ENCODE measurements at places on chromosomes 1 and 21. TPM values are rescaled to one million over a fixed set of nuclear protein-coding genes. Genes with fewer than 3 reads are reported as not detected.

- no peak for DNase-seq
Observed at GRCh38 chr1:66214901-66215300, 319.1 kb upstream of the SGIP1 start.

DNA sequence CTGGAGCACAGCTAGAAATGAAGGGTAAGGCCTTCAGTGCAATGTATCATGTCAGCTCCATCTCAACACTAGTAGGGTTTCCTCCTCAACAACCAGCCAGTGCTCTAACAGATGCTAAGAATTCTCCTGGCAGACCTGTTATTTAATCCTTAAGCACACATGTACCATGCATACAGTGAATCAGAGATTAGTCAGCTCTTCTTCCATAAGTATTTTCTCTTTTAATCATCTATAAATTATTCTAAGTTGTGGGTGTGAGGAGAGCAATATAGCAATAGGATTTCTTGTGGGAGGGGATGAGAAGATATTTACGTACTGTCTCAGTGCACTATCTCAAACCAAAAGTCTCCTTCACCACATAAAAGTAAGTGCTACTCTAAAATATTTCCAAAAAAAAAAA lies 95.3 kb downstream of the COP1 start:
- no peak for DNase-seq

GRCh38 chr1:201719812-201720521 lies 109.0 kb upstream of the IPO9 start:
- no peak for DNase-seq

- DNase-seq = peak; percentile 83
Observed at GRCh38 chr1:110060034-110060661, 10.3 kb downstream of the ALX3 start.

DNA sequence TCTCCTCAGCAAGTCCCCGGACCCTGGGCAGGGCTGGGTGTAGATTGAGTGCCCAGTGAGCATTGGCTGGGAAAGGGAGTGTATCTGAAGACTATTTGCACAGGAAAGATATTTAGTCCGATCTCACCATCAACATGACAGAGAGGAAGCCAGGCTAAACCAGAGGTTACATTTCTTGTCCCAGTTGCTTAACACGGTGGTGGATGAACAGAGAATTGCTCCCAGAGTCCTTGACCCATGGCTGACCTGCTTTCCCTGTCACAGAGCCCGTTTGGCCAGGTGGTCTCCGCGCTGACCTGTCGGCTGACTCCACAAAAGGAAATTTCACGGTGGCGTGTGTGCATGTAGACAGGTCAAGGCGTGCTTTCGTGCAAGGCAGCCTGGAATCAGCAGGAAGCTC lies 83.5 kb downstream of the BEND5 start:
- no peak for DNase-seq

GRCh38 chr21:35996217-35996616 lies 64.1 kb downstream of the SETD4 start:
- no peak for DNase-seq

- DNase-seq = no peak
Observed at GRCh38 chr1:101463195-101463594, 226.4 kb downstream of the S1PR1 start.

DNA sequence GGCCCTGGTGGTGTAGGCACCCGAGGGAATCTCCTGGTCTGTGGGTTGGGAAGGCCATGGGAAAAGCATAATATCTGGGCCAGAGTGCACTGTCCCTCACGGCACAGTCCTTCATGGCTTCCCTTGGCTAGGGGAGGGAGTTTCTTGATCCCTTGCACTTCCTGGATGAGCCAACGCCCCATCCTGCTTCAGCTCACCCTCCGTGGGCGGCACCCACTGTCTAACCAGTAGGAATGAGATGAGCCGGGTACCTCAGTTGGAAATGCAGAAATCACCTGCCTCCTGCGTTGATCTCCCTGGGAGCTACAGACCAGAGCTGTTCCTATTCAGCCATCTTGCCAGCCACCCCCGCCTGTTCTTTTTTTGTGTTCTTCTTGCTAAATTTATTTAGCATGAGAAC lies 134.4 kb downstream of the LEPR start:
- DNase-seq = no peak

DNA sequence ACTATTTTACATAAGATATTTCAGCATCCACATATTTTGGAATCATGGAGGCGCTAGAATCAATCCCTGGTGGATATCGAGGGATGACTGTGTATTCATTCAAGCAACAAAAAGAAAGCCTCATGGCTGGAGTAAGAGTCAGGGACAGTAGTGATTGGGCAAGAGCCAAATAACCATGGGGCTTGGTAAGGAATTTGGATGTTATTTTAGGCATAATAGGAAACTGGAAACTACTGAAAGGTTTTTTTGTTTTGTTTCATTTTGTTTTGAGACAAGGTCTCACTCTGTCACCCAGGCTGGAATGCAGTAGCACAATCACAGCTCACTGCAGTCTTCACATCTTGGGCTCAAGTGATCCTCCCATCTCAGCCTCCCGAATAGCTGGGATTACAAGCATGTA lies 33.8 kb upstream of the EYA3 start:
- no peak for DNase-seq

- DNase-seq = no peak
Observed at GRCh38 chr1:209549443-209550205, 33.9 kb upstream of the CAMK1G start.

GRCh38 chr1:232688398-232688797 lies 58.5 kb upstream of the SIPA1L2 start:
- DNase-seq = no peak

DNA sequence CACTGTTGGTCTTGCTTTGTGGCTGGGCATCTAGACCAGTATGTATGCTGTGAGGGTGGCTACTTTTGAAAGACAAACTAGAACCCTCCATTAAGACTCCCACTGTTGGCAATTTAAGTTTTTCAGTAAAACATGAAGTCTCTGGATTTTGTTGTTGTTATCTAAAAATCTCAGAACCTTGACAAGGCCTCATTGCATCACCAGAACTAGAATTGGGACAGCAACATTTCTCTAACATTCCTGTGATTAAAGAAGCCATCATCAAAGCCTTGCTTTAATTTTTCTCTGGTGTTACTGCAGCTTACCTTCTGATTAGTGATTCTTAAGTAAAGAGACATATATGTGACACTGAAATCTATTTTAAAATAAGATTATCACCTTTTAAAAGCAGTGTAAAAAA lies 4.5 kb downstream of the TRIM67 start:
- DNase-seq = no peak

- DNase-seq = no peak
Observed at GRCh38 chr1:1832820-1833219, 54.5 kb upstream of the NADK start.

- DNase-seq = no peak
Observed at GRCh38 chr1:68131261-68131660, 80.8 kb upstream of the DIRAS3 start.

GRCh38 chr1:180062452-180062971 lies 92.2 kb upstream of the QSOX1 start:
- DNase-seq = no peak

GRCh38 chr1:241212628-241213027 lies 144.4 kb downstream of the RGS7 start:
- DNase-seq = no peak

DNA sequence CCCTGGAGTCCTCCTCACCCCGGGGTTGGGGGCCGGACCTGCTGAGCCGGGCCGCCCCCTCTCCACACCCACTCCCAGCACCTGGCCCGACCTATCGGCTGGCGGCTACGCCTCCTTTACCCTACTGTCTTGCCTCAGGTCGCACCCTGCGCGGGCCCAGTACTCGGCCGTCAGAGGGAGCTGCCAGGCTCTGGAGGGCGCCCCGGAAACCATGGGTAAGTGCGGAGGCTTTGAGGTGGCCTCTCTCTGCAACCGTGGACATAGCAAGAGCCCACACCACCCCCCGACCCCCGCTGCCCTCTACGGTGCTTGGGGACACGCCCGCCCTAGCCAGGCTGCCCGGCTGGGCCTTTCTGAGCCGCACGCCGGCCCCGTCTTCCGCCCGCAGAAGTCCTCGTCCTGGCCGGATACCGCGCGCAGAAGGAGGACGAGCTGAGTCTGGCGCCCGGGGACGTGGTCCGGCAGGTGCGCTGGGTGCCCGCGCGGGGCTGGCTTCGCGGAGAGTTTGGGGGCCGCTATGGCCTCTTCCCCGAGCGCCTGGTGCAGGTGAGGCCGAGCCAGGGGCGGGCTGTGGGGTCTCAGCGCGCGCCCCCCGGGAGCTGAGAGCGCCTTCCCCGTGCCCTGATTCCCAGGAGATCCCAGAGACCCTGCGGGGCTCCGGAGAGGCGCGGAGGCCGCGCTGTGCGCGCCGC lies at the start of gene SH3D21:
SH3D21 (plus strand) TSS at position 159 of the 692 bp plus-strand sequence; CDS start at position 212, 53 bp downstream.
- peak; percentile 88 for DNase-seq

GRCh38 chr1:4699376-4700301 lies 45.2 kb downstream of the AJAP1 start:
- no peak for DNase-seq

DNA sequence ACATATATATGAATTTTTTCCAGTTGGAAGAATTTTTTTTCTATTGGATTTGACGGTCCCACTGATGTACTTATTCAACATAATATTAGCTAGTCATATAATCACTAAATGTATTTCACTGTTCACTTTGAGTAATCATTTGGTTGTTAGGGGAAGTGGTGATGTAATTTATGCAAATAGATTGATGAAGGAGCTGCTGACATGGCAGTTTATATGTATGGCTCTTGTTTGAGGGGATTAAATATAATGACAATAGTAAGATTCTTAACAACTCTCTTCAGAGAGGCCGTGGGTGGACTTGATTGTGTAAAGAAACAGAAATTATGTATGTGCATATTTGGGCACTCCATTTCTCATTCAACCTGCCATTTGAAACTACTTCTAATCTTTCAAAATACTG lies 653.6 kb upstream of the ADGRL4 start:
- DNase-seq = no peak

DNA sequence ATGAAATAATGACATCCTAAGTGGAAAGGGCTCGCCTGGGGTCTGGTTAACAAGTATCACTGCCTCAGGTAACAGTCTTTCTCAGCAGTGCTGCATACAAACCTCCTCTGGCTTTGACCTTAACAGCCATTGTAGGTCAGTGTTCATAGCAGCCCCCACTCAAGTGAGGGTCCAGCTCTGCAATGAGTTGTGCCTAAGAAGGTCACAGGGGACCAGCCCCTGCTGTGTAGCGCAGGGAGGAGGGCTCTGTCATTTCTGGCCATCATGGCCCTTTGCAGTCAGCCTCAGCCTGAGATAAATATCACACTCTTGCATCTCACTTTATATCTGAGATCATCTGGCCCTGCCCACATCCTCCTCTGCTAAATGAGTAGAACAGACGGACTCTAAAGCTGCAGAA lies 18.1 kb upstream of the MYSM1 start:
- no peak for DNase-seq

- DNase-seq = no peak
Observed at GRCh38 chr1:48048064-48048463, 50.9 kb upstream of the TRABD2B start.

GRCh38 chr1:95086949-95087533 lies 14.3 kb upstream of the ALG14 start:
- no peak for DNase-seq

DNA sequence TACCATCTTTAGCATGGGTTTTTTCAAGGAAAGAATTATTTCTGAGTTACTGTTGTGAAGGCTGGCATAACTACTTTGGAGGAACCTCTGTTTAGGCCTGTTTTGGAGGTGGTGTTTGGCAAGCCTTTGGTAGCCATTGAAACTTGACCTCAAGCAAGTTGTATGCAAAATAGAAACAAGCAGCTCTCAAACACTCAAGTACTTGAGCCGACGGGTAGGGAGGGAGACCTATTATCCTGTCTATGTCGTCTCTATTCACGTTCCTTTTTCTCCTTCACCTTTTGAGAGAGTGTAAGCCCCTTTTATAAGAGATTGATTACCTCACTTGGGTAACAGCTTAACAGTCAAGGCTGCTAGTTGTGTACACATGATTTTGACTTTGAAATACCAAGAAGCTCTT lies 878.3 kb upstream of the CXADR start:
- no peak for DNase-seq

DNA sequence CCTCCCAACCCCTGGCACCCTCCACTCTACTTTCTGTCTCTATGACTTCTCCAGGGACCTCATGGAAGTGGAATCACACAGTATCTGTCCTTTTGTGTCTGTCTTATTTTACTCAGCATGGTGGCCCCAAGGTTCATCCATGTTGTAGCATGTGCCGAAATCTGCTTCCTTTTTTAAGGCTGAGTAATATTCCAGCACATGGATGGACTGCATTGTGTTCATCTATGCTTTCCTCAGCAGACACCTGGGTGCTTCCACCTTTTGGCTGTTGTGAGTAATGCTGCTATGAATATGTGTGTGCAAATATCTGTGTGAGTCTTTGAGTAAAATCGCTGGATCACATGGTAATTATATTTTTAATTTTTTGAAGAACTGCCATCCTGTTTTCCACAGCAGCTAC lies 1.6 kb upstream of the PFKL start:
- no peak for DNase-seq

- peak; percentile 93 for DNase-seq
Observed at GRCh38 chr1:223712194-223712849, at the start of gene CAPN2. TSS of gene CAPN2 (plus strand) at chr1:223712539. CDS start at chr1:223712641, 102 bp downstream.

- DNase-seq = no peak
Observed at GRCh38 chr1:155673003-155673402, 15.6 kb downstream of the YY1AP1 start.

- no peak for DNase-seq
Observed at GRCh38 chr1:182817802-182818201, 21.3 kb upstream of the DHX9 start.

CELA3B gene
- not detected for total RNA-seq

RAB25 gene
- total RNA-seq = 62.0 TPM

FMO1 gene
- total RNA-seq = 1.3 TPM

CLCA1 gene
- not detected for total RNA-seq

RGSL1 gene
- not detected for total RNA-seq

OR2M3 gene
- total RNA-seq = not detected

PAPPA2 gene
- total RNA-seq = 0.17 TPM

ZNF695 gene
- not detected for total RNA-seq

HPCAL4 gene
- total RNA-seq = 0.09 TPM

THEM5 gene
- not detected for total RNA-seq

AMY1C gene
- 8.7 TPM for total RNA-seq

SPRR3 gene
- not detected for total RNA-seq

PRDM16 gene
- 21.0 TPM for total RNA-seq

RAD54L gene
- 1.0 TPM for total RNA-seq

SERPINC1 gene
- not detected for total RNA-seq

OR2L5 gene
- total RNA-seq = not detected

FCRL5 gene
- total RNA-seq = 0.93 TPM

ANGPTL7 gene
- total RNA-seq = 1.1 TPM

IVNS1ABP gene
- 88.6 TPM for total RNA-seq

ADCY10 gene
- 0.29 TPM for total RNA-seq

AKR7A3 gene
- 0.43 TPM for total RNA-seq

ZFP69B gene
- 1.3 TPM for total RNA-seq

ZSWIM5 gene
- 4.1 TPM for total RNA-seq

SPATA1 gene
- 3.4 TPM for total RNA-seq
